ENCODE measurements at places on chromosomes 1 and 21.

GRCh38 chr1:29508458-29509107 lies 272.3 kb downstream of the PTPRU start:
- no peak for DNase-seq

- peak; percentile 47 for DNase-seq
Measured at GRCh38 chr1:20574686-20575540, 14.0 kb upstream of the CDA start.

DNA sequence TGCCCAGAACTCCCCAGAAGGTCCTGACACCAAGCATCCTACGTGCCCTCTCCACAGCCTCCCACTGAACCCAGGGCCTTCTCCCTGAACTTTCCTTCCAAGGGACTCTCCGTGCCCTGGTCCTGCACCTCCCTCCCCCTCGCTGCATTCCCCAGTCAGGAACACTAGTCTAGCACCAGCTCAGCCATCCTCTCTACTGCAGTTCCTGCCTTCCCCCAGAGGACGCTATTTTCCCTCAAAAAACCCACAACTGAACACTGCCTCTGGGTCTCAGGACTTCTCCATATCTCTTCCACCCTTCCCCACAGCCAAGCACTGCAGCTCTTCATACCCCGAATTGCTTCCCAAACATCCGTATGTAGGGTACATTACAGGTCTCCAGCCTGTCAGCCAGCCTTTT lies 12.6 kb upstream of the ARTN start:
- no peak for DNase-seq

- DNase-seq: no peak
Measured at GRCh38 chr1:12315146-12315545, 85.3 kb downstream of the VPS13D start.

DNA sequence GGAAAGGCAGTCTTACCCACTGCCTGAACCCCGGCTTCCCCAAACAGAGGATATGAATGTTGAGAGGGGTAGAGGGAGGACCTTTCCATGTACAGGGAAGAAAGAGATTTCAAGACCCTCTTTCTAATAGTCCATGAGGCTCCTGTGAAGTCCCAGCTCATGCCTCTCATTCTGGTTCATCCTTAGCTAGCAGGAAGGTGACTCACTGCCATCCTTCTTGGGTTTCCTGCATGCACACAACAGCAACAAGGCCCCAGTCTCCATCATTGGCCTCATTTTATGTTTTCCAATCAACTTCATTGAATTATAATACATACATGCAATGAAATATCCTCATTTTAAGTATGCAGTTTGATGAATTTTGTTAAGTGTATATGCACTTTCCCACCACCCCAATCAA lies 46.2 kb downstream of the SYT2 start:
- no peak for DNase-seq

- DNase-seq: no peak
Measured at GRCh38 chr1:226203240-226203639, 16.7 kb upstream of the ACBD3 start.

DNA sequence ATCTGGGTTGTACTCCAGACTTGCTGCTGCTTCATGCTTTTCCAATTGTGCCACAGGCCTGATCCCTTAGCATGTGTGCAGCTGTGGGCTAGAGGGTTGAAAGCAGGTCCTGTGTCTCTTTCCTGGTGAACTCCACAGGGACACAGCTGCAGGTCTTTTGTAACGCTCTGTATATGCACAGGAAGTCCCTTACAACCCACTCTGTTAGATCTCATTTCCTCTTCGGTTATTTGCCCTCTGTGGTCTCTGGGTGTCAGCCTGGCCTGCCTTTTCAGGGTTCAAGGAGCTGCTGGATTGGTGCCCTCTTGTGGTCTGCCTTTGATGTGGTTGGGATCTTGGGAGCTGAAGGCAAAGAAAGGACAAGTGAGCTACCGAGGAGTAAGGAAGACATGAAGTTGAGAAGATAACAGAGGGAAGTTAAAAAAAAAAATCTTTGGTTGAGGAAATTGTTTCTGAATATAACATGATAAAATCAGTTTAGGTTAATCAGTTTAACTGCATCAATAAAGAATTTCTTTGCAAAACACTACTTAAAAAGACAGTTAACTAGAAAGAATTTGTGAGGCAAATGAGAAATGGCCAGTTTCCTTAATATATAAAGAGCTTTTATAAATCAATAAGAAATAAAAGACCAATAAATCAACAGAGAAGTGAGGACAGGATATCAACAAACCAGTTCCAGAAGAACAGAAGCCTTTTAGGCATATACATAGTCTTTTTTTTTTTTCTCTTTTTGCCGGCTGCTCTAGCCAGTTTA lies 44.1 kb downstream of the UCK2 start:
- peak; percentile 11 for DNase-seq

- no peak for DNase-seq
Measured at GRCh38 chr1:37940299-37940947, 6.4 kb downstream of the INPP5B start.

GRCh38 chr21:33980276-33980916 lies 64.8 kb upstream of the ATP5PO start:
- no peak for DNase-seq

DNA sequence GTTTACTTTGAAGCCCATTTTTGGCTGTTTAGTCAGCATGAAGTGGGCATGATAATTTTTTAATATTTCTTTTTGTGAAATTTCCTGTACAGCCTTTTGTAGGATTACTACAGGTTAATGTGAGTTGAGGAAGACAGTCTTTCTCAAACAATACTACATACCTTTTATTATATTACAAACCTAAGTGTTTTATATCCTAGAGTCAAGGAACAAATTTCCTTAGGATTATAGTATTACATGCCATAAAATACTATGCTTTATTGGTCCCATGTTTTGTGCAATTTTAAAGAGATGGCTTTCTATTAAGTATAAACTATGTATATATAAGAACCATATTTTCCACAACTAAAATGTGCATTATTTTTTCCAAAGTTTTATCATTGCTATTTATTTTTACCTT lies 9.2 kb upstream of the CHAF1B start:
- DNase-seq: no peak

DNA sequence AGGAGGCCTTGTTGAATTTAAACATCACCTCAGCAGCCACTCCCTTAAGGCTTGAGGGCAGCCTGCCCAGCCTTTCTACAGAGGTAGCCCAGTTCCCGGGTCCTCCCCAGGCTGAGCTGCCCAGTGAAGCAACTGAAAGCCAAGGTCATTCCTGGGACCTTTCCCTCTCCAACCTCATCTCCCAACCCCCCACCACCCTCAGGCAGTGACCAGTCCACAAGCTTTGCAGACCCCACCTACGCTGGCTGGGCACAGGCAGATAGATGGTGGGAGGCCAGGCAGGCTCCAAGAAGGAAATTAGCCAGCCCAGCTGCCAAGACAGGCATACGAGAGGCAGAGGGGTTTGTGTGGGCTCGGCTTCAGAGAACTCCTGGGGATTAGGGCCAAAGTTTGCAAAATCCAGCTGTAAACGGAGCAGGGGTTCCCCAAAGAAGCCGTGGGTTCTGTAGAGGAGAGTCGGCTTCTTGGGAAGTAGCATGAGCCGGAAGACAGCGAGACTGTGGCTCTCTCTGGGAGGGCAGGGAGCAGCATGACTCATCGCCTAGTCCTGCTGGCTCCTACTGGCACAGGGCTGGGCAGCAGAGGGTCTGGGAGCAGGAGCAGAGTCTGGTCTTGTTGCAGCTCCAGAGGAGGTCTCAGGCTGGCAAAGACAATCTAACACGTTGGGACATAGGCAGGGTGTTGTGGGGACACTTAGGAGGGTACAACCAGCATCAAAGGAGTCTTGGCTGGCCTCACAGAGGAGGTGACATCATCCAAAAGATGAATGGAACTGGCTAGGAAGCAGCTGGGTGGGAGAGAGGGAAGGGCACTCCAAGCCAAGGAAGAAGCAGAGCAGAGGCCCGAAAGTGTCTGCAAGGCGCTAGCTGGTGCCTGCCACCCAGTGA lies 2.8 kb upstream of the ZC3H12A start:
- no peak for DNase-seq

DNA sequence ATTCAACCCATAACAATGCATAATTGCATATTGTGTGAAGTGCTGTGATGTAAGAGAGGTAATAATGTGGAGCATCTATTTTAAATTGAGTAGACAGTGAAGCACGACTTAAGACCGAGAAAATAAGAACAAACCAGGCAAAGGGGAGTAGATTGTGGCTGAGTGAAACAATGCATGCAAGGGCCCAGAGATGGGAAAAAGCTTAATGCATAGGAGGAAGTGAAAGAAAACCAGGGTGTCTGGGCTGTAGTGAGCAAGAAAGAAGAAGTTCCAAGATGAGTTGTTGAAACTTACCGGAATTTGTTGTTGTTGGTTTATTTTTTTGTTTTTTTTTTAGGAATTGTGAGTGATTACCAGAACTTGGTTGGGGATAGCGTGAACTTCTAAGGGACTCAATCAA lies 104.7 kb downstream of the SNX7 start:
- DNase-seq: no peak

GRCh38 chr1:18922319-18922726 lies 20.0 kb upstream of the ALDH4A1 start:
- no peak for DNase-seq

DNA sequence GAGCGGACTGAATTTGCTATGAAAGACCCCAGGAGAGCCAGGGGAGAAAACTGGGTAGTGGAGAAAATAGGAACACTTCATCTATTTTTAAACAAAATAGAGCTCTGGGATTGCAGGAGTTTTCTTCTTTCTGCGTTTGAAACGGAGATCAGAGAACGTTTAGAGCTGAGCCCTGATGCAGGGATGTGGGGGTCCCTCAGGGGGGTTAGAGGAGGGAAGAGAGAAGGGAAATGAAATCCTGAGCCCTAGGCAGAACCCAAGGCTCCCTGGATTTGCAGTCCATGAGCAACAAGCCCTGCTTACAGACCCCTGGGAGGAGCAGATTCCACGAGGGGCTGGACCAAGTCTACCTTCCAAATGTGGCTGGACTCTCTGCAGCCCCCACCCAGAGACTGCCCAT lies 21.8 kb downstream of the STYXL2 start:
- no peak for DNase-seq

DNA sequence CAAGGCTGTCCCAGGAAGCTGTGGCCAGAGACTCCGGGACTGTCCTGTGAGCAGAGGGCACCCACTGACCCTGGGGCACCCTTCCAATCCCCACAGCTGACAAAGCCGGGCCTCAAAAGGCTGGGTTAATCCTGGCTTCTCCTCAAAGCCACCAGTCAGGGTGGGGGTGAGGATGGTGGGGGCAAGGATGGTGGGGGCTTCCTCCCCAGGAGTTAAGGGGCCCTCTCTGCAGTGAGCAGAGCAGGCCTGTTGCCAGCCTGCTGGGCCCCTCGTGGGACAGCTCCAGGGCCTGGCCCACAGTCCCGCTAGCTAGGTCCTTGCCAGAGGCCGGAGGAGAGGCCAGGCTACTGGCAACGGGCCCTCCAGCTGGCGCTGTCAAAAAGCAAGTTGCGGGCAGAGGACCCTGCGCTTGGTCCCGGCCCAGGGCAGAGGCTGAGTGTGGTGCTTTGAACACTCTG lies 37.9 kb upstream of the CCDC27 start:
- DNase-seq: no peak

DNA sequence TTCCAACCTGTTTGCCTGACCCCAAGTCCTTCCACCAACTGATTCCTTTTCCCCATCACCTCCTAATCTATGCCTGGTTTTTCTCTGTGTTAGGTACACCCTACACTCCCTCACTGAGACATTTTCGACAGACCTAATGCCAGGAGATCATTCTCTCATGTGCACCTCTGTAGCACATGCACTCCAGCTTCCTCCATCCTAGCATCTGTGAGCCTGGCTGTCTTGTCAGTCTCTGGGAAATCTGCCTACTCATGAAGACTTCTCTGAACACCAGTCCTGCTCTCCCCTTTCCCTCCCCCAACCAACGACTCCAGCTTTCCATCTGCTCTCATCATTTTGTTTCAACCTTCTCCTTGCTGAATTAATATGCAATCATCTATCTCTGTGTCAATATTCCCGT lies 987 bp downstream of the MED8 start:
- DNase-seq: no peak

All from T-helper 9 cell (primary cell).